ENCODE measurements at places on chromosomes 6 and 20.

DNA sequence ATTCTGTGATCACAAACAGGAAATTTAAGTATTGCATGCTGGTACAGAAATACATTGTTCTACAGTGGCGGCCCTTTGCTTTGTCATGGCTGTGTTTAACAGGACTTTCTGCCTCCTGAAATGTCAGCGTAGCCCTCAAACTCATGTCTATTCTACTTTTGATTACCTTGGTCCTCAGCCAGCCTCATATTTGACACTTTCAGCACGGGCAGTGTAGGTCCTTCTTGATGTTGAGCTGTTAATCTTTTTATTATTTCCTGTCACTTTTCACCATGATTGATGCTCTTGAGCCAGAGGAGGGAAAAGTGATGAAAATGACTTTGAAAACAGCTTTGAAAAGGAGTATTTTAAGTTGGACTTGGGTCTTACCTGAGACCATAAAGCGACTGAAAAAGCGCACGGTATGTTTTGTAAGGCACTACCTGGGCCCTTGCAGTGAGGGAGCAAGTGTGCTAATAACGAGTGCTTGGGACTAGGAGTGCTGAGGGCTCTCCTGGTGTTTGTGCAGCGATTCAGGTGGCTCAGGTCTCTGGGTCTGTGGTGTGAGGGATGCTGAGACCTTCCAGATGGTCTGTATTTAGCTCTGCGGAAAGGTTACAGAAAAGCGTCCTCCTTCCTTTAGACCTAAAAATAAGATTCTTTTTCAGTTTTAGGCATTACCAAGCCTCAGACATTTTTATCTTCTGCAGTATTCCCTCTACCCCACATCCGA is 45.2 kb upstream of the RREB1 start:
- DNase-seq: no peak

GRCh38 chr6:142184307-142184706 is 37.2 kb downstream of the VTA1 start:
- DNase-seq: no peak

DNA sequence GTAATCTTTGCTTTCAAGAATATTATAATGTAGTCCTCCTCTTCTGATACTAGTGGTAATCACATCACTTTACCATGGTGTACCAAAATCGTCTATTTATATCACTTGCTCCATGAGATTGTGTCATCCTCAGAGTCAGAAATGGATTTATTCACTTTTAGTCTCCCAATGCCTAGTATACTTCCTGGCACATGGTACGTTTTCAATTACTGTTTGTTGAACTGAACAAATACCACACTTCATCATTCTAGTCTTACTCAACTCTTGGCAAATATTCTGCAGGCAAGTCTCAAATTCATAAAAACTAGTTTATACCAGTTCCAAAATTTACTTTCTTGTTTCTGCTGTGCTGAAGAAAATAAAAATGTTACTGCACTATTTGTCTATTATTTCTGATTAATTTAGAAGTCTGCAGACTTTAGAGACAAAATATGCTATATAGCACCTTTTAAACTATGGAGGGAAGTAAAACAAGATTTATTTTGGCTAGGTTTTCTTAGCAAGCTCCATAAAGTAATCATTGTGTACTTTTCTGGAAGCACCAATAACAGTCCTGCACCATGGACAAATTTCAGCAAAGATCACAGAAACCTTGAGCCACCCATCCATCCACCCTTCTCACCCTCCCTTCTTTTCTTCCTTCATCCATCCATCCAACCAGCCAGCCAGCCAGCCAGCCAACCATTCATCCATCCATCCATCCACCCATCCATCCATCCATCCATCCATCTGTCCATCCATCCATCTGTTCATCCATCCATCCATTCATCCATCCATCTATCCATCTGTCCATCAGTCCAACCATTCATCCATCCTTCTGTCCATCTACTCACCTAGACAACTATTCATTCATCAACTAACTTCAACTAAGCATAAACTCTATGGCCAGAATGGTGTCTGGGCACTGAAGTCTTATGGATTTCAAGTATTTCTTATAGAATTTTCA is 102.1 kb upstream of the STMND1 start:
- no peak for DNase-seq

DNA sequence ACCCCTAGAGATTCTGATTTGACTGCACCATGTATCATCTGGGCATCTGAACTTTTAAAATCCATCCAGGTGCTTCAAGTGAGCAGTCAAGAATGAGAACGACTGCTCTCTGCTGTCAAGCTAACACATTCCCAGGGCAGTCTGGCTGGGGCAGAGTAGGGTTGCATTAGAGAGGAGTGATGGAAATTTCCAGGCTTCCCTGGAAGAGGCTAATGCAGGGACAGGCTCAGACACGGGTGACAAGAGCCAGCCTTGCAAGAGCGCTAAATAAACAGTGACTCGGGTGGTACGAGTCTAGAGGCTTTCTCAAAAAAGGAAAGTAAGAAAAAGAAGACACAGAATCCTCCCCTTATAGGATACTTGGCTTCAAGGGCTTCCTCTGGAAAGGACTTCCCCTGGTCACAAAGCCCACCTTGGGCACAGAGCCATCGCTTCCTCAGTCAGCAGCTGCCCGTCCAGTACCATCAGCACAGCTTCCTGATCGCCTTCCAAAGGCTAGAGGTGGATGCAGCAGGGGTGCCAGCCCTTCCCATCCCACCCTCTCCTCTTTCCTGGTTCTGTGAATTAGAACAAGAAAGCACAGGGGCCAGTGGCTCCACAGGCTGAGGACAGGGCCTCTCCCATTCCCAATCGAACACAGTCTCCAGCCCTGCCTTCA is 177.4 kb upstream of the RREB1 start:
- DNase-seq: no peak

- DNase-seq: no peak
These were observed 118.6 kb upstream of the UST start for GRCh38 chr6:148628251-148628650.

- DNase-seq: no peak
These were observed 312.4 kb upstream of the ECI2 start for GRCh38 chr6:4447639-4448330.

- DNase-seq: no peak
These were observed 1405.1 kb upstream of the EYS start for GRCh38 chr6:67112120-67112519.

- DNase-seq: no peak
These were observed 51.9 kb upstream of the EPHA7 start for GRCh38 chr6:93471281-93471680.

GRCh38 chr6:142279350-142280180 is 22.2 kb upstream of the ADGRG6 start:
- DNase-seq: no peak

DNA sequence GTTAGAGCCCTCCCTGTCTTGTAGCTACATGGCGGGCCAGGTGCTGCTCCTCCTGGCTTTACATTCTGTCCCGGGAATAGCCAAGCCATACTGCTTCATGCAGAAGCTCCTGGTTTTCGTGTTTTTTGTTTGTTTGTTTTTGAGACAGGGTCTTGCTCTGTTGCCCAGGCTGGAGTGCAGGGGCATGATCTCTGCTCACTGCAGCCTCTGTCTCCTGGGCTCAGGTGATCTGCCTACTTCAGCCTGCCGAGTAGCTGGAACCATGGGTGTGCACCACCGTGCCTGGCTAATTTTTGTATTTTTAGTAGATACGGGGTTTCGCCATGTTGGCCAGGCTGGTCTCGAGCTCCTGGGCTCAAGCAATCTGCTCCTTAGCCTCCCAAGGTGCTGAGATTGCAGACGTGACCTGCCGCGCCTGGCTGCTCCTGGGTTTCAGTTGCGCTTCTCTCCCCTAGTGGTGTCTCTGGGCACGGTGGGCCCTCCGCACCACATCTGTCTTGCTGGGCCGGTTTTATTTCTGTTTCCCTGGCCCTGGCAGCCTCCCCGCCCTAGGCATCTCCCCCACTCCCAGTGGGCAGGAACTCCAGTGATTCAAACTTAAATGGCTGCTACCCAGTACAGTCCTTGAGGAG is 12.9 kb downstream of the CDYL start:
- no peak for DNase-seq

DNA sequence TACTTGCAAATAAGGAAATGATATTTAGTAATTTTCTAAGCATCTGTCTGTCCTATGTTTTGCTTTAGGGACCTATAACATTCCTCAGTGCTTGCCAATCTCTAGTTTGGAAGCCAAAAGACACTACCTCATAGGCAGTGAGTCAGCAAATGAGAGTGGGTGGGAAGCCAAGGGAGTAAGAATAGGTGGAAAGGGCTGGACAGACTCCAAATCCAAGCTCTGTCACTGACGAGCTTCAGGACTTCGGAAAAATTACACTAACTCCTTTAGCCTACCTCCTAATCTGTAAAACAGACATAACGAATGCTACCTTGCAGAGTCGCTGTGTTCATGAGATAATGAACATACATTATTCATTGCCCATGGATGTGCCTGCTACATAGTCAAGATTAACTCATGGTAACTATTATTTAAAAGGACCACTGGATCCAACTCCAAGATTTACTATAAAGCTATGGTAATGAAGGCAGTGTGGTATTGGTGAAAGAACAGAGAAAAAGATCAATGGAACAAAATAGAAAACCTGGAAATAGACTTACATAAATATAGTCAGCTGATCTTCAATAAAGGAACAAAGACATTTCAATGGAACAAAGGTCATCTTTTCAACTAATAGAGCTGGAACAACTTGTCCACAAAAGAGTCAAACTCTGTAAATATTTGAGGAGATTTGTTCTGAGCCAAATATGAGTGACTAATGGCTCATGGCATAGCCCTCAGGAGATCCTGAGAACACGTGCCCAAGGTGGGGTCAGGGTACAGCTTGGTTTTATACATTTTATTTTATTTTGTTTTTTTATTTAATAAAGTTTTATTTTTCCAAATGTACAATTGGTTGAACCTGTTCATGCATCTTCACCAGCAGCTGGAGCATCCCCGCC is 64.1 kb downstream of the FAM50B start:
- no peak for DNase-seq

- no peak for DNase-seq
These were observed 39.0 kb upstream of the IFNGR1 start for GRCh38 chr6:137258170-137258569.

- no peak for DNase-seq
These were observed 204.5 kb downstream of the SYNDIG1 start for GRCh38 chr20:24673678-24674570.

GRCh38 chr6:10567256-10568026 is 46.3 kb downstream of the GCNT2 start:
- no peak for DNase-seq

DNA sequence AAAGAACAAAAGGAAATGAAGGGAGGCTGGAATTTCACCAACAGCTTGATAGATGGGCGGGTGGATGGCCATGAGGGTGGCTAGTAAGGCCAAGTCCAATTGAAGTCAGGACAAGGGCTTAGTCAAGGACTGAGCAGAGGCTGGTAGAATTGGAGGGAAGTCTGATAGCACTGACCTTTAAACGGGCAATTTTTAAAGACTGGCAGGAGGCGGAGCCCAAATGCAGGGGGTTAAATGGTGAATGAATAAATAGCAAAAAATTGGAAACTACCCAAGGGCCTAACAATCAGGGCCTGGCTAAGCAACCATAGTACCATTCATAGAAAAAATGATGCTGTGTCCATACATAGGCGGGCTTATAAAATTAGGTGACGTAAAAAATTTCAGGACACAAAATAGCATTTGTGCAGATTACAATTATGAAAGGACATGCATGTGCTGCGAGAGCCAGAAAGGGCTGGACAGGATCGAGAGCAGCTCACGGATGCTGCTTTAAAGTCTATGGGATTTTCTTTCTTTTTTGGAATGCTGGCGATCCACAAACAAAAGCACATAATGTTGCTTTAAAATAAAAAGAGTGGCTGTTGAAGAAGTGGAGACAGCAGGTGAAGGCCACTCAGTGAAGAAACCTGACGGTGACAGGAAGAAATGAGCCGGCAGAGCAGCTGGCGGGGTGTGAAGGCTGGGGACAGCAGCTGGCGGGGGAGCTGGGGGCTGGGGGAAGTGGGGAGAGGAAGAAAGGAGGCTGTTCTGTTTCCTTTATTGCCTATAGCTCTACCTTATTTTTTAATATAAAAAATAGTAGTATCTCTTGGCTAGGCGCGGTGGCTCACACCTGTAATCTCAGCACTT is 42.8 kb upstream of the TAF8 start:
- DNase-seq: peak; percentile 51

GRCh38 chr20:21509597-21510371 is 4.1 kb downstream of the NKX2-2 start:
- no peak for DNase-seq

DNA sequence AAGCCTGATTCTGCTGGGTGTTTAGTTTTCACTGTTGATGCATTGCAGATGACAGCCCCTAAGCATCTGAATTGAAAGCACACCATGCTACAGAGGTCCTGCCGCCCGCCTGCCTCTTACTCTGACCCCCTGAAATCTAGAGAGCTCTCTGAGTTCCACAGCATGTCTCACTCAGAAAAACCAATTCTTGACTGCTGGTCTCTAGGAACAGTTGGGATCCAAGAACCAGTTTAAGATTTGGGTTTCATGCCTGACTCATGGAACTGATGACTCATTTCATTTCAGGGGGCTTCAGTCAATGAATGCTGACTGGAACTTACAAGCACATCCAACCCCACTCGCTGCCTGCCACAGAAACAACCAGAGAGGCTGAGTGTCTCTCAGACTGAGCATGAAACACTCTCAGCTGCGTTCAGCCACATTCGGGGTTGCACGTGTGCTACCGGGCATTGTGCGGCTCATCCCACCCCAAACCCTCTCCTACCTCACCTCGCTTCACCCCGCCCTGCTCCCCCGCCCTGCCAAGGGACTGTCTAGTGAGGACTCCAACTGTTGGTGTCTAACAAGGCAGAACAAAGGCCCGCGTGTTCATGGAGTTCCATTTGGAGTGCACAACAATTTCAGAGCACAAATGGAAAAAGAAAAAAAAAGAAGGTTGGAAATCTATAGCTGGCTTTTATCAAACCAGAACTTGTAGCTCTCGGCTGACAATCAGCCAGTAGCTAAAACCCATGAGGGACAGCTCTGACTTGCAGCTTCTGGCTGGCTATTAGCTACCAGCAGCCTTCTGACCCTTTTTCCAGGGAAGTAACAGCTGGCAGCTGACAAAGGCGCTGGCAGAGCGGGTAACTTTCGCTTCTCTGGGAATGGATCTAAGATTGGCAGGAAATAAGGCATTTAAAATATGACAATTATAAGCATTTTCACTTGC is 20.0 kb upstream of the TRAF3IP2 start:
- no peak for DNase-seq

GRCh38 chr6:15350386-15351083 is 104.7 kb downstream of the JARID2 start:
- DNase-seq: no peak

- no peak for DNase-seq
These were observed 20.2 kb upstream of the PAQR8 start for GRCh38 chr6:52341561-52342260.

DNA sequence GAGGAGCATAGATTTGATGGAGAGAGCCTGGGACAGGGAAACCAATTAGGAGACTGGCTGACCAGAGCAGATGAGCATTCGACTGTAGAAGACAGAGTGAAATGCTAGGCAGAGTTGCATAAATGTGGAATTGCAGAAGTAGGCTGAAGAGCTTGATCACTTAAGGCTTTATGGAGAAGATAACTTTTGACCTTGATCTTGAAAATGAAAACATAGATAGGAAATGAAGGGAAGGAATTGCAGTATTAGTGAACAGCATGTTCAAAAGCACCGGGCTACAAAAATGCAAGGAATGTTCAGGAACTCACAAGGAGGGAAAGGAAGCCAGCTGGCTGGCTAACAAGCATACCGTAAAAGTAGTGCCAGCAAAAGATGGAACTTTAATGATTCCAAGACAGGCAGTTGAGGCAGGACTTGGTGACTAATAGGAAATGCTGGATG is 20.5 kb upstream of the LTV1 start:
- DNase-seq: no peak

GRCh38 chr6:57262901-57263694 is 41.0 kb upstream of the RAB23 start:
- DNase-seq: no peak

GRCh38 chr6:13038741-13039190 is 289.6 kb downstream of the TBC1D7 start:
- DNase-seq: no peak

GRCh38 chr6:131807321-131807643 is 538 bp upstream of the ENPP1 start:
- no peak for DNase-seq
